ENCODE measurements at places on chromosomes 2 and 18.

DNA sequence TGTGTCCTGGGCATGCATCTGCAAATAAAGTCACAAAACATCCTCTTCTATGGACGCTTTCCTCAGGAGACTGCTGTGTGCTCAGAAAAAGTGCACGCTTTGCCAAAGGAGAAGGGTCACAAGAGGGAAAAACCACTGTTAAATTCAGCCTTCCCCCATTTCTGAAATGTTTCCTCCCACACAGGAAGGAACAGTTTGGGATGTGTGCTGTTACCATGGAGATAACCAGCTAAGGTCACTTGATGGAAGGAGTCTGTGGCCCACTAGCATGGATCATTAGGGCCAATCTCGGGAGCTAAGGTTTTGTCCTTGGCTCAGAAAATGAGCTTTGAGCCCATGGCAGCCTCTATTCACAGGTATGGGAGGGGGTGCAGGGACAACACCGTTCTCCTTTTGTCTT, 5.6 kb downstream of the KCNE4 start:
- DNase-seq, result no peak

DNA sequence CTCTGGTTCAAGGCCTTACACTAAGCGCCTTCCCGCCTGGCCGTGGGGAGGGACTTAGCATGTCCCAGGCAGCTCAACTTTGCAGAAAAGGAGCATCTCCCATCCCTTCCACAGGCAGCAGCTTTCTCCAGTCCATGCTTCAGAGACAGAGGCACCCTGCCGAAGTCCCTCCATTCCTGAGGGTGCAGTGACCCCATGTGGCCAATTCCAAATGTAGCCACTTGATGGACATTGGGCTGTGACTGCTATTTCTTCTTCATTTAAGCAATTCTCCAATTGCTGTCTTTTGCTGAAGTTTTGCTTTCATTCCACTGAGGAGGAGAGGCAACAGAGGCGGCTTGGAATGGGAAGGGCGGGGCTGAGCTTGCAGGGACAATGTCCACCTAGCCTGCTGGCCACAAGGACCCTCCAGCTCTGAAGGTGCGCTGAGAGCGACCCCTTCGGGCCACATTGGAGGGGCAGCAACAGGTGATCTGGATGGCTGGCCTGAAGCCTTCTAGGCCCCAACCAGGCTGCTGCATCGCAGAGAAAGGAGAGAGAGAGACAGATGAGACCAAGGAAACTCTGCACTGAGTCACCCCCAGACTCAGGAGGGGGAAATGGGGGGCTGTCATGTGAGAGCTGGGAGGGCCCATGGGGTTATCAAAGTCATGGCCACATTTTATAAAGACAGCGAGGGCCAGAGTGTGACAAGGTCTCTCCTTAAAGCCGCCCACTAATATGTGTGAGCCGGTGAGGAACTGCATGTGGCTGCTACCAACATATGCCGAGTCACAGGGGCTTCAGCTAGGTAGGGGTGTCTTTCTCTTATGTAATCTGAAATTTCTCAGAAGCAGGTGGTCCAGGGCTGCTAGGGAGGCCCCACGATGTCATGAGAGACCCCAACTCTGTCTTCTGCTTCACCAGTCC, 61.3 kb downstream of the LONRF2 start:
- peak; percentile 7 for DNase-seq

DNA sequence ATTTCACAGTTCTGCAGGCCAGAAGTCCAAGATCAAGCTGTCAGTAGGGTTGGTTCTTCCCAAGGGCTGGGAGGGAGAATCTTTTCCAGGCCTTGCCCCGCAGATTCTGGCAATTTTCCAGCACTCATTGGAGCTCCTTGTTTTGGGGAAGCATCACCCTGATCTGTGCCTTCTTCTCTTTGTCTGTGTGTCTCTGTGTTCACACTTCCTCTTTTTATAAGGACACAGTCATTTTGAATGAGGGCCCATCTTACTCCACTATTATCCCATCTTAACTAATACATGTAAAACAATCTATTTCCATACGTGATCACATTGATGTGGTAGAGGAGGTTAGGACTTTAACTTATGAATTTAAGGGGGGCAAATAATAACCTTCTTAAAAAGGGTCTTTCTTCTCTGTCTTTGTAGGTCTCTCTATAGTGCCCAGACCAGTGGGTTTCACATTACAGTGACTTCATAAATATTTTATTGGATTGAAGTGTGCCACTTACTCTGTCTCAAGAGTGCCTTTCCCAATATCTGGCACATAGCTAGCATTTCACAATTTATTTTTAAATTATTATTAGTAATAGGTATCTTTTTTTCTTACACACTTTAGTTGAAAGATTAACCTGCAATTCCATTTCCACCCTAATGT, 68.9 kb upstream of the CBLN2 start:
- DNase-seq, result no peak

- DNase-seq, result no peak
Observed at GRCh38 chr2:29579495-29580169, 341.8 kb downstream of the ALK start.

GRCh38 chr18:76390452-76391035, 104.5 kb downstream of the ZNF516 start:
- DNase-seq, result no peak

- DNase-seq, result no peak
Observed at GRCh38 chr2:71720596-71721361, 267.4 kb downstream of the DYSF start.

GRCh38 chr2:153433403-153433802, 45.2 kb downstream of the RPRM start:
- DNase-seq, result no peak

DNA sequence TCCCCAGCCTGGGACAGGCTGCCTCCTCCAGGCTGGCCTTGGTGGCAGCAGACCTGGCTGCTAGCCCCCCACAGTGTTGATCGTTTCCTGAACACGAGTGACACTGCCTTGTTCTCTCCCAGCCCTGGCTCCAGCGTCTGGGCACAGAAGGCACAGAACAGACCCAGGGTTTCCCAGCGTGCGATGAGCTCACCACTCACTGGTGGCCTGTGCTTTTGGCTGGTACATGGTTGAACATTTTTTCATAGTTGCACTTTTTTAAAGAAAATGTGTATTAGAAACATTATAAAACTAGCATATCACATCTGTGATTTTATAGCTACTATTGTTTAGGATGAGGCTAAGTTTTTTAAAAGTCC, 40.9 kb downstream of the SCTR start:
- no peak for DNase-seq

- no peak for DNase-seq
Observed at GRCh38 chr2:239595726-239596125, 194.9 kb upstream of the HDAC4 start.

DNA sequence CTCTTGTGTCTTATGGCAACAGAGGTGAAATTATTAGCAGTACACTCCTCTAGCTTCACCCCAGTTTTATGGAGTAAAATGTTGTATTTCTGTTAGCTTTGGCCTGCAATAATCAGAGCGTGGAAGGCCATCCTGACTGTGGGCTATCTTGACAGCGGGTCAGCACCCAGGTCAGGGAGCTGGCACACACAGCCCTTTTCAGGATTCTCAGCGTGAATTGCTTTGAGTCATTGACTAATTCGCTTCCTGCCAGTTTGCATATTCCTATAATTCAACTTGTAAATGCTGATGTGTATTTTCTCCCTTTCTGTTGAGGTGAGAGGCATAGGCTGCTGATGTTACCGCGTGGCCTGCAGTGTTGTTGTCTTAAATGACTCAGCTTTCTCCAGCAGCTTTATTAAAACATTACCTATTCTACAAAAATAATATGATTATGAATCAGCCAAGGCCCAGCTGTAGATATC, 109.6 kb upstream of the EML6 start:
- no peak for DNase-seq

DNA sequence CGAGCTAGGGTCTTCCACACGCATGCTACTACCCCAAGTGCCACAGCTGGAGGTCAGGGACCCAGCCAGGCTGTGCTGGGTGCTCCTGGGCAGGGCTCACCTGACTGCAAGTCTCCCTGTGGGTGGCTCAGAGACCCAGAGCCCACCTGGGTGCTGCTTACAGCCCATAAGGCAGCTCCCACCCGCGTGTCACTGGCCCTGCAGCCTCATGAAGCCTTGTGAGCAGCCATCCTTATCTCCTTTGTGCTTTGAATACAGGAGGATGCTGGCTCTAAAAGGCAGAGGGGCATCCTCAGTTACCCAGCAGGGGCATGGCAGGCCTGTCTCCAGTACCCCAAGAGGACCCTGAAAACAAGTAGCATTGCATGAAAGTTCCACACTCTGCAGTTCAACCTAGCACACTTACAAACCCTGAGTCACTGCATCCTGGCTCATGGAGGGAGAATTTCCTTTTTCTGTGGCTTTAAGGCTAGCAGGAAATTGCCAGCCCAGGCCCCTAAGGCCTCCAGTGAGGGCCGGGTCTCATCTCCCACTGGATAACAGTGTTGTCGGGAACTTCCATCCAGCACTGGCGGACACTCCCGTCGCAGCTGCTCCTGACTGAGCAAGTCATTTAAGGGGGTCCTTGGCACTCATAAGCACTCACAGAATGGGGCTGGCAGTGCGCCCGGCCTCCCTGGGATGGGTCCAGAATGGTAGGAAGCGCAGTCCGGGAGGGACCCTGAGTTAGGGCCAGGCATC, 137.1 kb downstream of the RPIA start:
- no peak for DNase-seq

DNA sequence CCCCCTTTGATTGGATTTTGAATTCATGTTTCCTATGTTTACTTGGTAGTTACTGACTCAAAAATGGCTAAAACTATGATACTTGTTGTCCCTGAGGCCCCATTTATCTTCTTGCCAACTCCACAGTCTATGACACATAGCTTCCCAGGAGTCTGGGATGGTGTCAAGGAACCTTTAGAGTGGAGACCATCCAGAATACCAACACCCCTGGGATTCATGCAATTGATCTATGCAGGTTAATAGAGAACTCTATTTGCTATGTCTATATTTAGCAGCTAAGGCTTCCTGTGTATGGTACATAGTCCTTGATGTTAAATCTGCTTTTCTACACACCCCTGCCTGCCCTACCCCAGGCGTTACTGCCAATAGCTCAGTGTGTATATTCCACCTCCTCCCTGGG, 218.5 kb upstream of the HDAC4 start:
- no peak for DNase-seq

- no peak for DNase-seq
Observed at GRCh38 chr2:201882353-201883090, 76.2 kb downstream of the CDK15 start.

- no peak for DNase-seq
Observed at GRCh38 chr2:128717758-128718710, 399.4 kb upstream of the HS6ST1 start.

- DNase-seq, result no peak
Observed at GRCh38 chr2:1415501-1415900, 2.2 kb downstream of the TPO start.

- DNase-seq, result no peak
Observed at GRCh38 chr2:173221937-173222594, 132.6 kb upstream of the CDCA7 start.

- no peak for DNase-seq
Observed at GRCh38 chr18:58359218-58359617, 269.7 kb downstream of the ALPK2 start.

DNA sequence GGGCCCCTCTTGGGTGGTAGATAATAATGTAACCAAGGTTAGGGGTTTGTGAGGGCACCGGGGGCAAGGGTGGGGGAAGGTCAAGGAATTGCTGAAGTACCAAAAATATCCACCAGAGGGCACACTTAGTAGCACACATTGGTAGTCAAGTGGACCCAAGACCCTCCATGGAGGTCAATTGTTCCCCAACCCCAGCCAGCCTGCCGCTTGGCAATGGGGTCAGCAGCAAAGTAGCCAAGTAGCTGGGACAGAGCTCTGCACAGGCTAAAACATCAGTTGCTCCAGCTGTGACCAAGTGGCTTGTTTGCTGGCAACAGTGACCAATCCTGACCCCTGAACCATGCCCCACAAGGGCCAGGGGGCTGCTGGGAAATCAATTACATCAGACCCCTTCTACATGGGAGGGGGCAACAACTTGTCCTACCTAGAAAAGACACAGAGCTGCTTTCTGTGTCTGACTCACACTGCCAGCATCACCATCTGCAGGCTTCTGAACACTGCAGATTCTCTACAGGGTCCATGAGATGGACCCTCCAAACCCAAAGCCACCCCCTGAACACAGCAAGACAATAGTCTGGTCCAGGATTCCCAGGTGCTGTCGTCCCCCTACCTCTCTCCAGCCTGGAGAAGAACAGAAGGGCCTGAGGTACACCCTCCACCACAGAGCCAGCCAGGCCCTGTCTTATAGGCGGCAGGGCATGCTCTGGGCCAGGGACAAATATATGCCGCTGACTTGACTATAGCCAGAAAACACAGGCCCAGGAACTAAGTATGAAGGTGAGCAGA, 76.0 kb downstream of the EMX1 start:
- DNase-seq, result peak; percentile 8

DNA sequence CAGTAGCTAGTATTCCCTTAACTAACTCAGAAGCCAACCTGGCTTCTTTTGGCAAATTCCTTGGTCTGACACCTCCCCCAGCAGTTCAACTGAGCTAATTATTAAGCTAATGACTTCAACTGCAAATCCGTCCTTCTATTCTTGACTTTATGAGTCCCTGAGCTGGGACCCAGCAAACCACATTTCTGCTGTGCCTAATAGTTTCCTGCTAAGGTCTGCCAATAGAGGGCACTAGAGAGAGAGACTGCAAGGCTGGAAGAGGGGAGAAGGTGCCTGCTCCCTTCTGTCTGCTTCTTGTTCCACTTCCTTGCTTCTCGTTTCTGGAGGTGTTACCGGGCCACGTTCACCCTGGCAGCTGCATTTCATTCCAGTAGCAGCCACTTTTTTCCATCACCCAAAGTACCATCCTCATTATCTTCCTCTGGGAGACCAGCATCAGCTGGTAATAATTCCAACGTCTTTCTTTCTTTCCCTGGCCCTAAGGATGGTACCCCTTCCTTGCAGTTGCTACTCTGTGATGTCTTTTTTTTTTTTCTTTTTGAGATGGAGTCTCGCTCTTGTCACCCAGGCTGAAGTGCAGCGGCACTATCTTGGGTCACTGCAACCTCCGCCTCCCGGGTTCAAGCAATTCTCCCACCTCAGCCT, 352.0 kb downstream of the TNS1 start:
- DNase-seq, result no peak

DNA sequence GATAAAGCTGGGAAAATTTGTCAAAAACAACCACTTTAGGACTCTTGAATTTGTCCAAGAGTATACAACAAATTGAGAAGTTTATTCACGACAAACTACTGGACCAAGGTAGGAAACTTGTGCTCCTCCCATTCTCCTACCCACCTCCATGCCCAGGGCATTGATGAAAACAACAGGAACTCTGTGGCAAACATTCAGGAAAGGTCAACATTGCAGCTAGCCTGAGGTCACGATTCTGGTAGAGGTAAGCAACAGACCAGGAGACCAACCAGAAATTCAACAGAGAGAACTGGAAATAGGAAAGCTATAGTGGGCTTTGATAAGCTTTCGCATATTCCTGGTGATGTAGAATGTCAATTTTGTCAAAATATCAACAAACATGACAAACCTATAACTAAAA, 209.1 kb upstream of the CTAGE1 start:
- no peak for DNase-seq

- no peak for DNase-seq
Observed at GRCh38 chr2:30886080-30886479, 78.8 kb upstream of the CAPN13 start.

Data from stimulated activated CD4-positive, alpha-beta T cell treated with anti-CD3 and anti-CD28 coated beads, Interleukin-12 subunit alpha, Interleukin-12 subunit beta, amount 100 ng/mL, for 24 hours (primary cell).